ENCODE measurements at places on chromosomes 7 and 10.

GRCh38 chr10:106914016-106914415, 250.5 kb downstream of the SORCS1 start:
- DNase-seq: no peak

DNA sequence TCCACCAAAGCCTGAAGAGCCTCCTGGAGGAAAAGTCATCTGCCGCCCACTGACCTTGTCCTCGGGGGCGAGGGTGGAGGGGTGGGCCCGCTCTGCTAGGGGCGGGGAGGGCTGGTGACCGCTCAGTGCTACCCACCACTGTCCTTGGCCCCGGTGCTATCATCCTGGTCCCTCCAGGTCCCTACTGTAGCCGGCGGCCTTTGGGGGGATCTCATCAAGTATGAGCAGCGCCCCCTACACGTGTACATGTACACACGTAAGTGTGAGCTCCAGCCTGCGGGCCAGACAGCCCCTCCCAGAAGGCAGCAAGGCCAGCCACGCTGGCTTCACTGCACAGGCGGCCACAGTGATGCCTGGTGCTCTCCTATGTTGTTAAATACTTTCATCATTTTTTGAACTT, 19.6 kb downstream of the TTYH3 start:
- DNase-seq: no peak

DNA sequence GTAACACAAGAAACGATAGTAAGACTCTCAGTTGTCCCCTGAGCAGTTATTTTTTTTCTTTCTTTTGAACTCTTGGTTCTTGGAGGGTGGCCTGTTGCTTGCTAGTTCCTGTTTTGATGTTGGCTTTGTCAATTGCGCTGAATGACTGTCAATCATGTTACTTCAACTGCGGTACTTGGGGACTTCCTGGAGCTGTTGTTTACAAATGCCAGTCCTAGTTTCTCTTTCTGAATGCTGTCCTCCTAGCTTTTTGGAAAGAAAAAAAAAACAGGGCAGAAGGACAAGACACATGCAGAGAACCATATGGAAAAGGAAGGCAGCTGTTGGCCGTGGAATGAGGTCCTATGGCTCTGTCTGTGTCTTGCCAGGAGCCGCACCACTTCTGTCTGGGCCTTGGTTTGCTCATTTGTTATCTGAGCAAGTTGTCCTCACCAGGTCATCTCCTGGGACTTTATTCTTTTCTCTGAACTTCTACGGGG, 7.0 kb upstream of the PDCD4 start:
- DNase-seq: no peak

GRCh38 chr10:123865350-123865749, 26.3 kb downstream of the CPXM2 start:
- no peak for DNase-seq

DNA sequence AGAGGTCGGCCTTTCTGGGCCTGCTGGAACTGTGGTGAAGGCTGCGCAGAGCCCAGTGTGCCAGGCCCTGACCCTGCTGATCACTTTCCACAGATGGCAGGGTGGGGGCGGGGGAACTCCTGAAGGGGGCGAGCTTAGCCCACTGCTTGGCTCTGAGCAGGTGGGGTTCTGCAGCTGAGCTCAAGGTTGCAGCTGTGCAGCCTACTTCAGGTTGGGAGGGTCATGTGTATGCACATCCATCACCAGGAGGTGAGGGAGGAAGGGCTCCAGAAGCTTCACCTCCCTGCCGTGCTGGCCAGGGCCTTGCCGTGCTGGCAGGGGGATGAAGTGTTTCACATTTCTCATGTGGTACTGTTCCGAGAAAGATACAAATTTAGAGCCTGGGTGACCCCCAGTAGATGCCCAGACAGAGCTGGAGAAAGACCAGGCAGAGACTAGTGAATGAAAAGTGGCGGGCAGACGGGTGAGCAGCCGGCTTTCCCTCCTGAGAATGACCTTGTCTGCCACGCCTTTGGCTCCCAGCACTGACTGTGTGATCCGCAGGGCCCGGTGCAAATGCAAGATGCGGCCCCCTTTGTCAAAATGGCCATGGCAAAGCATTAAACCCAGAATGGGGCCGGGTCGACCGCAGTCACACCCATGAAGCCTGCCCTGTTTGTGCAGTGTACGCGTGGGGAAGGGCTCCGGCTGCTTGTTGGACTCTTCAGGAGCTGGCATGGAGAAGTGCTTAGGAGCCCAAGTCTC, 25.2 kb downstream of the FAM241B start:
- DNase-seq: no peak

GRCh38 chr10:35324196-35324595, 12.1 kb upstream of the CCNY start:
- no peak for DNase-seq

DNA sequence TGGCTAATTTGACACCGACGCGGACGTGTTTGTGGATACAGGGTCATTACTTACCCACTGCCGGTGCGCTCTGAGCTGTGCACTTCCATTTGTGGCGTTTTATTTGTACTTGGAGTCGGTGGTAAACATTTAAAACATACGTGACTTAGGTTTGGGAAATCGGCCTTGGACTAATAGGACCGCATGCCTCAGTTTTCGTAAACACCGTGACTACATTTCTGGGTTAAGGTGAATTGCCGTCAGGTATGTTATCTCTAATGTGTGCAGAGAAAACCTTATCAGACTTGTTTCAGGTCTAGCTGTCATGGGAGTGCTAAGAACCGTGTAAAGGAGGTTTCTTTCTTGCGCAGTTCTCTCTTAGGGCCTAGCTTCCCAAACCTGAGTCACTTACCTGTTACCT, 51.7 kb upstream of the NCF1 start:
- DNase-seq: no peak

- DNase-seq: no peak
These were observed 499.3 kb downstream of the GLRX3 start for GRCh38 chr10:130635528-130635927.

- DNase-seq: no peak
These were observed 292.9 kb downstream of the LHFPL3 start for GRCh38 chr7:104621321-104621720.

GRCh38 chr7:55545496-55545895, 26.8 kb downstream of the VOPP1 start:
- DNase-seq: no peak

Data from nephron progenitor cell (in vitro differentiated cells).